Activated CD4-positive, alpha-beta T cell treated with anti-CD3 and anti-CD28 coated beads, Interleukin-2, amount 10 ng/mL, durations not matched to agents 24 days and 14 days (primary cell): ENCODE measurements at places on chromosomes 6 and 20. TPM values are rescaled to one million over a fixed set of nuclear protein-coding genes. Genes with fewer than 3 reads are reported as not detected.

- DNase-seq = no peak
Measured at GRCh38 chr20:32153156-32153665, 43.7 kb downstream of the TM9SF4 start.

GRCh38 chr20:5722927-5723326, 27.3 kb upstream of the SHLD1 start:
- DNase-seq = no peak

DNA sequence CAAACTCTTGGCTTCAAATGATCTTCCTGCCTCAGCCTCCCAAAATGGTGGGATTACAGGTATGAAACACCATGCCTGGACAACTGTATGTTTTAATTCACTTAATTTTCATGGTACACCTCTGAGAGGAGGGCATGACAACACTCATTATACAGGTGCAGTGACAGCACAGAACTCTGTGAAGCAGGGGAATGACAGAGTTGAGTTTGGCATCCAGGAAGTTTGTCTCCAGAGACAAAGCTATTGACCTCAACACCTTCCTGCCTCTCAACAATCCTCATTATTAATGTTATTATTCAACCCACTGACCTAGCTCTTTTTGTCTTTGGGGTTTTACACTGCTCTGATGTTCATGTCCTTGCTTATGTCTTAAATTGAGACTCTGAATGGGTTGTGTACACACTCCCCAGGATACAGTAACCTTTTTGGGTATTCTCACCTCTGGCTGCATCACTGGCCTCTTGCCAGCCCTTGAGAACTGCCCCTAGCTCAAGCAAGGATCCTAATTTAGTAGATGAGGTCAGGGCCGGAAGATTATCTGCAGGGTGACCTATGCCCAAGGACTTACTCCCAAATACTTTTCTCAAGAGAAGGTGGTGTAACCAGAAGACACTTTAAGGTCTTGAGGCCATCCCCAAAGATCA, 13.0 kb upstream of the IER3 start:
- DNase-seq = no peak

DNA sequence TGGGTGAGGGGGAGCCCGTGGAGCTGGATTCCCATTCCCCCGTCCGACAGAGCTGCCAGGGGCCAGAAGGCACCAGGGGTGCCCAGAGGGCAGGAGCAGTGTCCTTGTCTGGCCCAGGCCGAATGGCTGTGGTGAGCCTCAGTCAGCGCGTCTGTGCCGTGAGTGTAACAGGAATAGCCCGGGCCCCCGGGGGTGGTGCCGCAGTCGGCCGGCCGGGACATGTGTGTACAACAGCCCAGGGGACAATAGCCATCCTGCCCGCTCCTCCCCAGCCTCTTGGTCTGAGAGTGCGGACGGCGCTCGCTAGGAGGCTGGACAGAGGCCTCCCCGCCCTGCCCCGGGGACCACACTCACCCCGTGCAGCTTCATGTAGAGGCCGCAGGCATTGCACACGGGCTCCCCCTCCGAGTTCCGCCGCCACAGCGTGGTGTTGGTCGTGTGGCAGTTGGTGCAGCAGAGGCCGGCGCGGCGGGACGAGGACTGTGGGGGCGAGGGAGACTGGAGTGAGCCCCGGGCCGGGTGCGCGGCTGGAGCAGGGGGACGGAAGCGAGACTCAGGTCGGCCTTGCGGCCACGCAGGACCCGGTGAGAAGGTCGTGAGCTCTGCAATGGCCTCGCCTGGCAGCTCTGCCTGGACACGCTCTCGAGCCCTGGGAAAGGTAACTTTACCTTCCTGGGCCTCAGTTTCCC, 9.6 kb downstream of the GATA5 start:
- no peak for DNase-seq

DNA sequence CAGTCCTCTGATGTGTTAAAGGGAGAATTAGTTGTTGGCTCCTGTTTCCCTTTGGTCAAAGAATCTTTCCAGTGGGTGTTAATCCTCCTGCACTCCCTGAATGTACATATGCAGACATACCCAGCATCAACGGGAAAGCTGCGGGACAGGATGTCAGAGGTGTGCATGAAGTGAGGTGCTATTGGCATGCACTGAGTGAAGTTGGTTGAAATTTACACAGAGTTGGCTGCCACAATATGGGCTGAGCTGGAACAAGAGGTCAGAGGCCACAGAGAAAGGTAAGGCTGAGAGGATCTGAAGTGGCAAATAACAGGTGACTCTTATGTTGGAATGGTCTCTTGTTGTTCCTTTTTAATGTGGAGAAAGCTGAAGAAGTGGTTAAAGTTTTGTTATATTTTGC, 82.7 kb upstream of the AKIRIN2 start:
- no peak for DNase-seq

DNA sequence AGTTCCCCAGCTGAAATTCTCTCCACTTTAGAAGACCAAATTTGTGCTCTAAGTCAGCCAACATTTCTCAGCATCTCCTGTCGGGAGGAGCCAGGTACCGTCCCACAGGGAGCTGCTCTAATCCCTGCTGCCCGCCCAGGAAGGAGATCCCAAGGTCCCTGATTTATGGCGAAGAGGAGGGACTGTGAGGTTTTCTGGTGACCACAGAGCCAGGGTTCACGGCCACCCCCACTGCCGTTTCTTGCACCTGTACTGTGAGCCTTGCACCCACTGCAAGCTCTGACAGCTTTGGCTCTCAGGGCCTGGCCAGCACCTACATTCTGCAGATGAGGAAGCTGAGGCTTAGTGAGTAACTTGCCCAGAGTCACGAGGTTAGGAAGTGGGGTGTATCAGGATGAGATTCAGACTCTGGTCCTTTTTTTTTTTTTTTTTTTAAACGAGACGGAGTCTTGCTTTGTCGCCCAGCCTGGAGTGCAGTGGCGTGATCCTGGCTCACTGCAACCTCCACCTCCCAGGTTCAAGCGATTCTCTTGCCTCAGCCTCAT, 34.9 kb downstream of the FOXC1 start:
- no peak for DNase-seq

DNA sequence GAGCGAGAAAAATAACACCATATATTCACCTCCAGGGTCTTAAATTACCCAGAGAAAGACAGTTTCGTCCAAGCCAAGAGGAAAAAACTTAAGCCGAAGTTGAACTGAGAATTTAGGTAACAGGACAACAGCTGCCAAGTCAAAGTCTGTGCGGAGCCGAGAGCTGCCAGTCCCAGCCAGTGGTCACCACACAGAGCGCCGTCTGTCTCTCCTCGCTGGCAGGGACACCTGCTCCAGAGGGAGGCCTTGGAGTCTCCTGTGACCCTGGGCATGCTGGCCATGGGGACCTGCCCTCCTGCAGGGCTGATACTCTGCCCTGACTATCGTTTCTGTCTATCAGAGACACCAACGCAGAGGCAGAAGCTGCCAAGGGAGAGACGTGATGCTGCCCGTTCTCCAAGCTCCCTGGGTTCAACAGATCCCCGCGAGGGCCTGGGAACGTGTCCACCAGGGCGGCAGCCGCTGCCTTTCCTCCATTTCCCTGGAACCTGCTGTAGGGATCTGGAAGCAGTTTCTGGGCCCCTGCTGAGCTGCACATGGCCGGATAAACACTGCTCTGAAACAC, 341.3 kb downstream of the SMOC2 start:
- no peak for DNase-seq

GRCh38 chr6:20644667-20645370, 110.6 kb downstream of the CDKAL1 start:
- no peak for DNase-seq

Gene HNF4A
- total RNA-seq = not detected in 2 replicates

Gene MAFB
- 0.93 and 1.2 TPM in 2 replicates for total RNA-seq

Gene ZBP1
- total RNA-seq = 0.51 and 0.62 TPM in 2 replicates

Gene SEMG1
- total RNA-seq = not detected in 2 replicates

- no peak for DNase-seq
Measured at GRCh38 chr6:26545627-26546026, 7.5 kb downstream of the HMGN4 start.

GRCh38 chr20:9256393-9256792, 187.5 kb downstream of the PLCB4 start:
- no peak for DNase-seq

DNA sequence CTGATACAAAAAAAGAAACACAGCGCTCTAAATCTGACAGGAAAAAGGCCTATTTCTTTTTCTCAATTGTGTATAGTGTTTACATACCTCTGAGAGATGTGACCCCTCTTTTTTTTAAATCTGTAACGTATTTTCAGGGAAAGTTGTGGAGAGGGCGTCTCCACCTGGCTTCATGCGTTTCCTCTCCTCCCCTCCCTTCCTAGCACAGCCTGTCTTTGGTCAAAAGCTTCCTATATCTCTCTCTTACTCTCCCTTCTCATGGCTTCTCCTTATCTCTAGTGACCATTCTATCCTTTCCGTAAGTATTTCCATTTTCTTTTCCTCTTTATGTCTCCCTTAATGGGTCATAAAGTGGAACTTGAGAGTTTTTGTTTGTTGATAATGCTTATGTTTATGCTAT, 458.9 kb downstream of the HACE1 start:
- DNase-seq = no peak

GRCh38 chr6:93790981-93791380, 371.6 kb upstream of the EPHA7 start:
- no peak for DNase-seq

DNA sequence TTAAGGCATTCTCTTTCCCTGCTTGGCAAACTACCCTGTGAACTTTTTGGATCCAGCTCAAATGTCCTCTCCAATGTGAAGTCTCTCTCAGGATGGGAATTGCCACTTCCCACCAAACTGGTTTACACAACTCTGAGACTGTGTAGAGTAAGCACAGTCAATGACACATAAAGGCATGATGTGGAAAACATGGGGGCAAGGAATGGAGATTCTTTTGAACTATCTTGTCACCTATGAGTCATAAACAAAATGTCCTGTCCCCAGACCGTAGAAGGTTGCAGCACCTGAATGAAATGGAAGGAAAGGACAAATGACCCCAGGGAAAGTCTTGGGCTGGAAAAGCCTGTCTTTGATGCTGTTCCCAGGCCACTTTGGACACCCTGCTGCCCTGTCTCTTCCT, 11.0 kb upstream of the KIF13A start:
- no peak for DNase-seq

DNA sequence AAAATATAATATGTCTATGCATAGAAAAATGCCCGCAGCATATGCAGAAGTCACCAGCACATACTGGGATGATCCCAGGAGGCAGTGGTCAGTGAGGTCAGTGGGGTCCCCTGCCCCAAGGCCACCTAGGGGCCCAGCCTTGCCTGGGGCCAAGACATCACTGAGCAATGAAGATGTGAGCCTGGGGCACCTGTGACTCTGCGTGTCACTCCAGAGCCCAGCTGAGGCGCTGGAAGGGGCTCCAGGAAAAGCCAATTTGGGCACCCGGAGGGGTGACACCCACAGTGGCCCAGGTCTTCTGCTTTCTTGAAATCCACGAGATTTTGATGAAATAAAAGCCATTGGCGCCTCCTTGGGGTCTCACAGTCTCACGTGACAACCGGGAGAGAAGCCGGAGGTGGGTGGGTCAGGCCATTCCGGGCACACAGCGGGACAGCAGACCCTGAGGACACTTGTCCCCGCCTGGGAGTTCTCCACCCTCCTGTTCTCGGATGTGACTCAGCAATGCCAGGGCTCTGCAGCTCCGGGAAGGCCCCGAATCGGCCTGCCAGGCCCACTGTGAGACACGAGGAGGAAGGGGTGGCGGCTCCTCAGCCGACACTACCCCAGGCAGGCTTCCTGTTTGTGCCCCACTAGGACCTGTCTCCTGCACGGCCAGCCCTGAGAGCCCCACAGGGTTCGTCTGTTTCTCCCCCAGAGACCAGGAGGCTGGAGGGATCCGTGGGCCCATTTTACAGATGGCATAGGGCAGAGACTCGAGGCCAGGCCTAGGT, 24.4 kb upstream of the SLCO4A1 start:
- peak; percentile 87 for DNase-seq

- peak; percentile 80 for DNase-seq
Measured at GRCh38 chr6:44304282-44305199, 8.6 kb downstream of the AARS2 start.

- DNase-seq = no peak
Measured at GRCh38 chr6:16736856-16737775, 24.1 kb downstream of the ATXN1 start.

Gene CCN6
- 0.26 and 0.72 TPM in 2 replicates for total RNA-seq

- DNase-seq = no peak
Measured at GRCh38 chr6:36908747-36909146, 23.0 kb downstream of the C6orf89 start.

Gene DDO
- not detected in 2 replicates for total RNA-seq

Gene PRL
- total RNA-seq = not detected in 2 replicates

DNA sequence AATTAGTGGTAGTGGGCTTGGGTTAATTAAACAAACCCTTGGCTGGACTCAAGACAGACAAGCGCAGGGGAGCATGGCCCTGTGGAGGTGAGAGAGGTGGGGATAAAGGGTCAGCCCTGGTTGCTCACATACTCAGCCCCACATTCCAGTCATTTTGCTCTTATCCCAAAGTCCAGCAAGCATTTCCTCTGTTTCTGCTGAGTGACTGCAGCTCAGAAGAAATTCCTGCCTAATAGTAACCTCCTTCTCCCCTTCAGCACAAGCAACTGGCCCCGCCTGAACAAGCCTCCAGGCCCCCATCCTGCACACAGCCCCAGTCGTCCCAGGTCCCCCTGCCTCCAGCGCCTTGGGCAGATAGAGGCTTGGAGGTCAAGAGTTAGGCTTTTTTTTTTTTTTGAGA, 3.6 kb upstream of the TFEB start:
- DNase-seq = no peak

Gene EEF1A2
- total RNA-seq = 0.28 and 0.66 TPM in 2 replicates

DNA sequence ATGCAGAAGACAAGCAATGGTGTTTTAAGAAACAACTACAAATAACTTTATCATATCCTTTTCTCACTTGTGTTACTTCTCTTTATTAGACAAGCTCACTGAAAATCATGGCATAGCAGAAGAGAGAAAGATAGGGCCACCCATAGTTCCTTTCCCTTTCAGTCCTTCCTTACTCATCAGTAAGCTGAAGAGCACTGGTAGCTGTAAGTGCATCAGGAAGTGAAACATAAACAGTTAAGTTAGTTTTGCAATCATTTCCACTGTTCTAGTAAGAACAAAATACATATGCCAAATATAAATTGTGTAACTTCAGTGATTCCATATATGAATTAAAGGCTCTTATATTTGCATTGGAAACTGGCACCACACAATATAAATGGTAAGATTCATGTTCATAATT, 220.1 kb downstream of the HACE1 start:
- DNase-seq = no peak

Gene RBM38
- total RNA-seq = 100 and 103 TPM in 2 replicates

DNA sequence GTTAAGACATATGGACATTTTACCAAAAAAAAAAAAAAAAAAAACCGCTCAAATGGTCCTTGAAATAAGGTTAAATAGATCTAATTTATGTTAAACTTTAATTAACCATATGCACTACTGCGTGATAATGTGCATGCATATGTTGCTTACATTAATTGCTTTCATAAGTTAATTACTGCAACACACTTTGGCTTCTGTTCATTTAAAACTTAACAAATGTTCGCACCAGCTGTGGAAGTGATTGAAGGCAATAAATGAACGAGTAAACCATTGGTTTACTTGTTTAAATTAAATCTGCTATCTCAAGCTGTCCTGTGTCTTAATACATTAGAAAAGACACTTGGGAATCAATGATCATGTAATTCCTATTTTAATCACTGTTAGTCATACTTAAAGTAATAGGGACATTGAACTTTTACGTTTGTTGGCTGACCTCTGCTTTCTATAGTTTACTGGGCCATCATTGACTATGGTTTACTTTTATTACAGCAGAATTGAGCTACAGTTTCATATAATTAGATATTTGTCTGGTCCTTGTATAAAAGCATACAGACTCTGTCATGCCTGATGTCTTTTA, 294.7 kb downstream of the KHDC1L start:
- DNase-seq = no peak

- DNase-seq = no peak
Measured at GRCh38 chr20:18321976-18322950, 33.9 kb downstream of the ZNF133 start.
